ENCODE measurements at places on chromosomes 3 and 15. TPM values are rescaled to one million over a fixed set of nuclear protein-coding genes. Genes with fewer than 3 reads are reported as not detected.

The CPEB1 gene
- 0.48 TPM for total RNA-seq

The ITIH3 gene
- not detected for total RNA-seq

GRCh38 chr15:31402511-31403056, 75.9 kb downstream of the KLF13 start:
- no peak overlapping the region for H3K27ac ChIP-seq
- H3K4me1 ChIP-seq: peaks cover 78% of the 10 kb centered on the region
- H3K36me3 ChIP-seq: peaks cover 10% of the 10 kb centered on the region

The CCR3 gene
- not detected for total RNA-seq

DNA sequence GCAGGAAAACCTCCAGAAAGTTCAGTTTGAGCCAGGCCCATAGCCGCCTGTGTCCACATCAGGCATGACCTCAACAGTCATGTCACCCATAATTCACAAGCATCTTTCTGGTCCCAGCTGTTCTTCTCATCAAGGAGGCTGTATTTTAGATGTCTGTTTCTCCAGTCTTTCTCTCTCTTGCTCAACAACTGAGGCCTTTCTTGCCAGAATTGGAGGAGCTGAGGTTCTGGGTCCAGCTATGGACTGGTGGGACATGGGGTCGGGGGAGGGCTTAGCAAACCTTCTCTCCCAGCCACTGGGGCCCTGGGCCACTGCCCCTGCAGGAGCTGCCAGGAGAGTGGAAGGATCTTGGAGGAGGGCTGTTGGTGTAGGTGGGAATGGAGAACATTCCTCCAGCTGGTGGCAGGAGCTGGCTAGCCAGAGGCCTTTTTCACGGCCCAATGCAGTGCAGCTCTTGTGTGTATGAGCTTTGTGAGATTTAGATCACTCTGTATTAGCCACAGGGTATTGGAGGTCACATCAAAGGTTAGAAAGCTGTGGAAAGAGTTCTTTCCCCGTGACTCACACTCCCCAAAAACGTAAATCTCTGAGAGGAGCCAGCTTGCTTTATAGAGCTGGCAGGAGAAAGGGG, 23.5 kb downstream of the MAGEF1 start:
- DNase-seq: no peak
- no peaks in the 10 kb centered on the region for H3K4me1 ChIP-seq
- H3K27ac ChIP-seq: no peak overlapping the region
- peaks cover 7% of the 10 kb centered on the region for H3K27me3 ChIP-seq
- no peak overlapping the region for H3K4me3 ChIP-seq

The LSAMP gene
- total RNA-seq: not detected

The EBLN2 gene
- total RNA-seq: 7.4 TPM

DNA sequence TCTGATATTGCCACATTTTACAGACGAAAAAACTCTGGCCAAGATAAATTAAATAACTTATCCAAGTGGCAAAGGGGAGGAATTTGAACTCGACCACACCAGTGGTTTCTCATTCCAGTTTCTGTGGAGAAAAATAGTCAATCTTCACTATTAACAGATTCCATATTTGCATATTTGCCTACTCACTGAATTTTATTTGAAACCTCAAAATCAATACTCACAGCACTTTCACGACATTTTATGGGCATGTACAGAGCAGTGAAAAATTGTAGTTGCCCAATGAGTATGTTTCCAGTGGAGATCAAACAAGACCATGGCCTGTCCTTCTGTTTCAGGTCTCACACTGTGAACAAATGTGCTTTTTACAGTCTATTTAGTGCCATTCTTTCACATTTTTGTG, 374.3 kb downstream of the MAGI1 start:
- H3K4me1 ChIP-seq: no peaks in the 10 kb centered on the region
- DNase-seq: no peak
- no peak overlapping the region for H3K27ac ChIP-seq
- no peaks in the 10 kb centered on the region for H3K27me3 ChIP-seq

The MESP2 gene
- total RNA-seq: not detected

GRCh38 chr15:84671211-84671610, 13.2 kb upstream of the NMB start:
- no peak overlapping the region for H3K4me3 ChIP-seq
- H3K36me3 ChIP-seq: peaks cover 14% of the 10 kb centered on the region
- DNase-seq: no peak
- H3K4me1 ChIP-seq: peaks cover 57% of the 10 kb centered on the region

GRCh38 chr15:42121021-42121420, 26.7 kb upstream of the PLA2G4D start:
- no peak overlapping the region for H3K4me3 ChIP-seq
- DNase-seq: no peak
- H3K27me3 ChIP-seq: peaks cover 21% of the 10 kb centered on the region
- H3K27ac ChIP-seq: no peak overlapping the region
- H3K4me1 ChIP-seq: peaks cover 9% of the 10 kb centered on the region

The ARHGEF26 gene
- total RNA-seq: 0.32 TPM

DNA sequence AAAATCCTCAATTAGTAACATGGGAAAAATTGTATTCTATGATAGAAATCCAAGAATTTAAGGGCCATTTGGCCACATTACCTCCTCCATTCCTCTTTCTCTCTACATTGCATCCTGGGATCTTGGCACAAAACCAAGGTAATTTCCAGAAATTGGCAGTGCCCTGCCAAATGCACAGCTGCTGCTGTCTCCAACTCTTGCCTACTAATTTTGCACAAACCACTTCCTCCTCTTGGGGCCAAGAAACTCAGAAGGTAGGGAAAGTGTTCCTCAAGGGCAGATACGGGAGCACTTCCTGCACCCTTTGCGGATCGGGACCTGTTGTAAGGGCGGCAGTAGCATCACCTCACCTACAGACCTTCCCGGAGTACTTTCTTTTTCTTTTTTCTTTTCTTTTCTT, 57.8 kb downstream of the MAP3K13 start:
- no peak for DNase-seq
- no peaks in the 10 kb centered on the region for H3K36me3 ChIP-seq
- no peak overlapping the region for H3K27ac ChIP-seq
- peaks cover 4% of the 10 kb centered on the region for H3K27me3 ChIP-seq
- no peaks in the 10 kb centered on the region for H3K4me1 ChIP-seq

- DNase-seq: no peak
Observed at GRCh38 chr3:158018462-158018861, 87.8 kb downstream of the SHOX2 start.
